ENCODE measurements at places on chromosomes 13 and 19.

DNA sequence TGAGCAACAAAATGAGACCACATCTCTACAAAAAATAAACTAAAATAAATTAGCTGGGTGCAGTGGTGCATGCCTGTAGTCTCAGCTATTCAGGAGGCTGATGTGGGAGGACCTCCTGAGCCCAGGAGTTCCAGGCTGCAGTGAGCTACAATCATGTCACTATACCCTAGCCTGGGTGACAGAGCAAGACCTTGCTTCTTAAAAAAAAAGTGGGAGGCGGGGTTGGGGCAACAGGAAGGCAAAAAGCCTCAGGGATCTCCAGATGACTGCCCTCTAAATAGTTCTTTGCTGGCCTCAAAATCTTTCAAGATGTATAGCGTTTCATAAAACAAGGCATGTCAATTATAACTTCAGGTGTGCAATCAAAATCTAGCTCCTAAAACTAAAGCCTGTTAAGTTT is 18.5 kb downstream of the CEACAM8 start:
- no peak for DNase-seq

DNA sequence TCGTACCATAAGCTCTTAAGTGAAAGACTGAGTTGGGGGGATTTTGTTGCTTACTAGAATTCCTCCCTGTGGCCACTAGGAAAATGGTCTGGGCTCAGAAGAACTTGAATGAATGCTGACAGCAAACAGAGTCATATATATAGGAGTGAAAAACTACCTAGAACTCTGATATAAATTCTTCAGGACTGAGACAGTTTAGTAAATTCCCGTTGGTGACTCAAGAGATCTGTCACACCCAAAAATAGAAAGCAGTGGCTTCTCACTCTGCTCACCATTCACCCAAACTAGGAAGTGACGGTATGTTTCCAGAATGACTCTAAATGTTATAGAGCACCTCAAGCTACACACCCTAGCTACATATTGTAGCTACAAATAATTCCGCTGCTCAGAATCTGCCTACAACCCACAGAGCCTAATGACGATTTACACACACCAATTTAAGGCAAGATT is 116.2 kb downstream of the TBC1D4 start:
- DNase-seq: no peak

DNA sequence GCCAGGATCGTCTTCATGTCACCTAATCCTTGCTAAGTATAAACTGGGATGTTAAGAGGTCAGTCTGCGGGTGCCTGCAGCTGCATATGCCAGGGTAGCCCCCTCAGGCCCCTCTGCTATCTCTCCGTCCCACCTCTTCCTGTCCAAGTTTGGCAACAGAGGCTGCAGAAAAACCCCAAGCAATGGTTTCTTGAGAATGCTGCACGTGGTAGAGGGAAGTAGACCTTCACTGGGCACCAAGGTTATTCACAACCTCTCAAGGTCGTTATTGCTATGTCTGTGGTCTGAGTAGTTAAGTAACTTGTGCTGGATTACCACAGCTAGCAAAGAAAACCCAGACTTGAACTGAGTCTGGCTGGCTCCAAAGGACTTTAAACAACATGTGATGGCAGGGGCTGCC is 77.9 kb upstream of the XPO4 start:
- DNase-seq: no peak

- no peak for DNase-seq
These were observed 34.4 kb upstream of the TUBGCP3 start for GRCh38 chr13:112622375-112622774.

DNA sequence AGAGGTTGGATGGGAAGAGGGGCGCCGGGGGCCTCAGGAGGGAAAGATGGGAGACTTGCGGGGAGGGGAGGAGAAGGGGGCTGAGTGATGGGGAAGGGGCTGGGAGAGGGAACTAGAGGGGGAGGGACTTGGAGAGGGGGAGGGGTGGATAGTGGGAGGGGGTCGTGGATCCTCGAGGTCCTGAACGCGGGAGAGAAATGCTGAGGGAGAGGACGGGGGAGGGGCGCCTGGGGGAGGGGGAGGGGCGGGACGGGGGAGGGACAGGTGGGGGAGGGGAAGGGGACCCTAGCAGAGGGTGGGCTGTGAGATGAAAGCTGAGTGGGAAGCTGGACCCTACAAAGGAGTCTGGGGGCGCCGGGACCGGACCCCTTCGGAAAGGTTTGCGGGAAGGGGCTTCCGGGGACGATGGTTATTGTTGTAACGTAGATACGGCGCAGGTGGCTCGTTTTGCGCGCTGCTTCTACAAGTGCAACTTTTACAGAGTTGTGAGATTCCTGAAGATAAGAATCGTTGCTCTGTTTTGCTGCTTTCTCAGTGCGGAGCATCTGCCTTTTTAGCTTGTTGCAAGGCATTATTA is 418 bp downstream of the ZNF444 start:
- no peak for DNase-seq

DNA sequence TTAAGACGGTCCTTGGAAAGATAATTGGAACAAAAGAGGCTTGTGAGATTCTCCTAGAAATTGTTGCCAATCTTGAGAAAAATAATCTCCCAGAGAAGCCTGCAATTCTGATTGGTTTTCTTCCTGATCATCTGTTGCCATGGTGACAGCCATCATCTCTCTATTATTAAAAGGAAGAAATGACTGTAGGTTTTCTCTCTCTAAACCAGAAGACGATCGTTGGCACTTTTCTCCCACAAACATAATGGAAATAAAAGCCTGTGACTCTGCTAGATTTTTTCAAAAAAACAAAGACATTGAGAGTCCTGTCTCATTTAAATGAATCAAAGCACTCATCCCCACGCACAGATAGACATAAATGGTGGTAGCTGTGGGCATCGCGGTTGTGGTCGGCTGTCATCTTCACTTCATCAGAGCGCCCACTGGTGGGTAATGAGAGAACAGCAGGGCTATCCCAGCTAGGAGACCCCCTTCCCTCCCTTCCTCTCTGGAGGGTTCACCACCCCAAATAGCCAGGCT is 21.7 kb upstream of the CALM3 start:
- DNase-seq: peak; percentile 56

Measured in BE2C (cell line).